Stomach (tissue), 19 donors: ENCODE measurements at places on chromosomes 3 and 15. TPM values are rescaled to one million over a fixed set of nuclear protein-coding genes. Genes with fewer than 3 reads are reported as not detected.
A peak's percentile ranks its signal among the peaks of the same experiment; 100 is the strongest.

- no peak overlapping the region for H3K27ac ChIP-seq
- no peak overlapping the region for H3K4me3 ChIP-seq
- no peaks in the 10 kb centered on the region for H3K27me3 ChIP-seq
- H3K4me1 ChIP-seq = no peaks in the 10 kb centered on the region
- H3K36me3 ChIP-seq = no peaks in the 10 kb centered on the region
Observed at GRCh38 chr3:142931222-142931621, 32.3 kb downstream of the PAQR9 start.

ASB7 gene
- 13.6 TPM for total RNA-seq

DNA sequence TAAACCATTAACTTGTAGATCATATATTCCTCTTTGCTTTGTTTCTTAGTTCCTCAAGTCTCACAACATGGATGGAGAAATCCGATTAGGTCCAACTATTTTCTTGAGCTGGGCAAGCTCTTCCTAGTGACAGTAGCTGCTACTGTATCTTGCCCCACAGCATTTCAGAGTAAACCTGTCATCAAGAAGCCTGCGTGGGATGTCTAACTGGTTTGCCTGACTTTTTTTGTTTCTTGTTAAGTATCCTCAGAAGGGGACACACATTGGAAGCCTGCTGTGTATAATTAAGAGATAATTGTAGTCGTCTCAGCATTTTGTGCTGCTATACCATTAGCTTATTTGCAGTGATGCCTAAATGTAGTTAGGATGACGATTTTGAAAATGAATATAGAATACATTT, 29.3 kb upstream of the STT3B start:
- no peak overlapping the region for H3K27ac ChIP-seq
- H3K27me3 ChIP-seq = no peaks in the 10 kb centered on the region
- H3K4me1 ChIP-seq = no peaks in the 10 kb centered on the region
- H3K4me3 ChIP-seq = no peak overlapping the region
- no peak for DNase-seq
- no peaks in the 10 kb centered on the region for H3K36me3 ChIP-seq

ITPKA gene
- total RNA-seq = 29.9 TPM

DNA sequence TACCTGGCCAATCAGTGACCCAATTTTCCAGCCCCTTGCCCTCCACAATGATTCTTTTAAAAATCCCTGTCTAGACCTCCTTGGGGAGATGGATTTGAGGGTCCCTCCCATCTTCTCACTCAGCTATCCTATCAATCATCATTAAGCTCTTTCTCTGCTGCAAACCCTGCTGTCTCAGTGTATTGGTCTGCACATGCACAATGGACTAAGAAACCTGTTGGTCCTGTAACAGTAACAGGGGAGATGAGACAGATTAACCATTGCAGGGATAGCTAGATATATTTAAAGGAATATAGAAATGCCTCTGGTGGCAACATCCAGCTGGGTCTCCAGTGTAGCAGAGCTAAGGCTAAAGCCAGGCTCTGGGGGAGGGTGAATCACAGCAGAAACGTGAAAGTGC, 74.6 kb upstream of the CHRNA7 start:
- no peaks in the 10 kb centered on the region for H3K36me3 ChIP-seq
- no peak for DNase-seq
- H3K4me1 ChIP-seq = no peaks in the 10 kb centered on the region
- H3K27me3 ChIP-seq = no peaks in the 10 kb centered on the region

DNA sequence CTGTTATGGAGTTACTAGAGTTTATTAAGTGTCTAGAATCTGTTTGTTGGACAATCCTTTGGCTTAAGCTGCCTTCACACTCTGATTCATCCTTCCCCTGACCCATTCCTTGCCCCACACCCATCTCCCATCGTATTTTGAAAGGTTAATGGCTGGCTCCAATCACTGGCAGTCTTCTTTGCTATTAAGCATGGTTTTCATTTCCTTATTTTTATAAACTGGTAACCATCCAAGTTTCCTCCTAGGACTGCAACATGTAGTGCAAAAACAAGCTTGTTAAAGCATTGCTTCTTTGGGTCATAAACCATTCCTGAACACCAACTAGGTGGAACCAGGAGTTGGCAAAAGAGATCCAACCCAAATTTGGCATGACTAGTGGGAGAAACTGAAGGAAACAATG, 148.4 kb downstream of the DTWD1 start:
- no peak overlapping the region for H3K4me3 ChIP-seq
- no peak for DNase-seq
- no peaks in the 10 kb centered on the region for H3K4me1 ChIP-seq
- no peaks in the 10 kb centered on the region for H3K36me3 ChIP-seq
- no peaks in the 10 kb centered on the region for H3K27me3 ChIP-seq

GRCh38 chr3:71672340-71672739, 52.9 kb downstream of the EIF4E3 start:
- DNase-seq = no peak
- H3K4me1 ChIP-seq = peaks cover 7% of the 10 kb centered on the region
- no peaks in the 10 kb centered on the region for H3K27me3 ChIP-seq
- H3K4me3 ChIP-seq = no peak overlapping the region
- no peak overlapping the region for H3K27ac ChIP-seq
- no peaks in the 10 kb centered on the region for H3K36me3 ChIP-seq

- H3K36me3 ChIP-seq = no peaks in the 10 kb centered on the region
- no peaks in the 10 kb centered on the region for H3K27me3 ChIP-seq
- H3K27ac ChIP-seq = no peak overlapping the region
Observed at GRCh38 chr15:72801590-72802325, 18.2 kb upstream of the ADPGK start.

GRCh38 chr3:16102905-16103364, 71.5 kb upstream of the GALNT15 start:
- H3K36me3 ChIP-seq = no peaks in the 10 kb centered on the region
- no peaks in the 10 kb centered on the region for H3K4me1 ChIP-seq
- DNase-seq = no peak
- H3K27me3 ChIP-seq = no peaks in the 10 kb centered on the region
- peak overlapping the region; percentile 59 for H3K27ac ChIP-seq

DNA sequence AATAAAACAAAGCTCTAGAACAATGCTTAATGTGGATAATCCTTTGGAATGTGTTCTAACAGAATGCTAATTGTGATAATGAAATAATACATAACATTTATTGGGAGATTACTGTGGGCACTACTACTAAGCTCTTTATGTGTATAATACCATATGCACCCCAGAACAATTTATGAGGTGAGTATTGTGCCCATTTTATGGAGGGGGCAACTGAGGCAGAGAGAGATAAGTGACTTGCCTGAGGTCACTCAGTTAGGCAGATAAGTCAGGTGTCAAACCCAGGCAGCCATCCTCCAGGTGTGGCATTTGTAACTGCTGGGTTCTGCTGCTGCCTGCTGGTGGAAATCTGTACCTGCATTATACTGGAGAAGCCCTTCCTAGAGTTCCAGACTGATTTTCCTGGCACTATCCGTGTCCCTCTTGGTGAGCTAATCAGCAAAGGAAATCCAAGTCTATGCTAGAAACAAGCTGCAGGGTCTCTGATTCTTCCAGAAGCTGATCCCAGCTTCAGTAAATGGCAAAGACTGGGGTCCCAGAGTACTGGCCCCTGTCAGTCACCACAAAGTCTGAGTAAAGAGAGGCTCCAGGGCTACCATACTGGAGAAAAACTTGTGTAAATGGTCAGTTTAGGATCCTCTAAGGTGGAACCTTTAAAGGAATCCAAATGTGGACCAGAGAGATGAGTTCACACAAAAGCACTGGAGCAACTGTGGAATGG, 22.6 kb upstream of the RBP1 start:
- peaks cover 3% of the 10 kb centered on the region for H3K36me3 ChIP-seq
- DNase-seq = peak; percentile 74
- H3K4me1 ChIP-seq = no peaks in the 10 kb centered on the region
- no peak overlapping the region for H3K4me3 ChIP-seq
- no peak overlapping the region for H3K27ac ChIP-seq

DNA sequence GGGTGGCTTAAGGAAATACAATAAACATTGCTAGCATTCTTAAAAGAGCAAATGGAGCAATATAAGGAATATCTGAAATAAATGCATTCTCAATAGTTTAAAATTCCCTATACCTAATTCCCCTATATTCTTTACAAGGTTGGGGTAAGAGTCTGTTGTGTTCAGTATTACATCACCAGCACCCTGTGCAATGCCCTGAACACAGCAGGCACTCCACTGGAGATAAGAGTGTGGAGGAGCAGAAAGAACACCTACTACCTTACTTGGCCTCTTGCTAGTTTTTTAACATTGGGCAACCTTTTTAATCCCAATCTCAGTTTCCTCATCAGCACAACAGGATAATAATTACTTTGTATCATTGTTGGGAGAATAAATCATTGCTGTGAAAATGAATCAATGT, 140.2 kb upstream of the PLXND1 start:
- no peaks in the 10 kb centered on the region for H3K36me3 ChIP-seq
- DNase-seq = no peak
- no peaks in the 10 kb centered on the region for H3K27me3 ChIP-seq

IMPG2 gene
- total RNA-seq = 2.3 TPM

DNA sequence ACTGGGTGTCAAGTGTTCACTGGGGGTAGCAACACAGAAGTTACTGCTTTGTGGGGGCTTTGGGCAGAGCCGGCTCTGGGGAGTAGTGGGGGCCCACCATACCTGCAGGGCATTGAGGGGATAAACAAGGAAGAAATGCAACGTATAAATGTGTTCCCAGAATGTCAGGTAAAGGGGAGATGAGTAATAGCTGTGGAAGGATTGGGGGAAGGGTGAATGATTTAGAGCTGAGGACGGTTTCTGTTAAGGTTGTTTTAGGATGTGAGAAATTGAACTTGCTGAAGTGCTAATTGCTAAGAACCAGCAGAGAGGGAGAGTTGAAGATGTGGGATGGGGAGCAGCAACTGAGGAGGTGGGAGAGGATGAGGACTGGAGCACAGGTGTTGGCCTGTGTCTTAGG, 10.7 kb downstream of the SCG5 start:
- H3K4me1 ChIP-seq = peaks cover 13% of the 10 kb centered on the region
- H3K4me3 ChIP-seq = no peak overlapping the region

DNA sequence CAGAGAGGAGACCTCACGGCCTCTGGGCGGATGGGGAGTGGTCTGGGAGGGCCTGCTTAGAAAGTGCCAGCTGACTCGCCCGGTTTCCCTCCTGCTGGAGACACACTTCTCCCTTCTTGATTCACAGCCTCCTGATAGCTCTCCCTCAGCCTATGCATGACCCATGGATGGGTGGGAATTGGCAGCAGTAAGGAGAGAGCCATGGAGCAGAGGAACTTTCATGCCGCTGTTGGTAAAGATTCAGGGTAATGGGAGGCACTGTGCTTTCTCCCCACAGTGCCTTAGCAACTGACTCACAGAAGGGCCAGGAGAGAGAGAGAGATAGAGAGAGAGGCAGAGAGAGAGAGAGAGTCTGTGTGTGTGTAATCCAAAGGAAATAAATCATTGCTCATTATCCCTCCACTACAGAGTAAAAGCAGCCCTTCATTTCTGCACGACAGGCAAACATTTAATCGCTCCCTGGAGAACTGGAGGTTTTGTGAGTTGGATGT, 82.8 kb downstream of the SEMA5B start:
- no peaks in the 10 kb centered on the region for H3K36me3 ChIP-seq
- H3K27ac ChIP-seq = no peak overlapping the region
- DNase-seq = peak; percentile 47
- no peaks in the 10 kb centered on the region for H3K27me3 ChIP-seq

- peak; percentile 43 for DNase-seq
- peak overlapping the region; percentile 98 for H3K4me3 ChIP-seq
- peak overlapping the region; percentile 98 for H3K27ac ChIP-seq
- peaks cover 14% of the 10 kb centered on the region for H3K4me1 ChIP-seq
- no peaks in the 10 kb centered on the region for H3K27me3 ChIP-seq
Observed at GRCh38 chr3:31531452-31531991, 1.2 kb upstream of the STT3B start.

MRPS25 gene
- total RNA-seq = 14.7 TPM

DNA sequence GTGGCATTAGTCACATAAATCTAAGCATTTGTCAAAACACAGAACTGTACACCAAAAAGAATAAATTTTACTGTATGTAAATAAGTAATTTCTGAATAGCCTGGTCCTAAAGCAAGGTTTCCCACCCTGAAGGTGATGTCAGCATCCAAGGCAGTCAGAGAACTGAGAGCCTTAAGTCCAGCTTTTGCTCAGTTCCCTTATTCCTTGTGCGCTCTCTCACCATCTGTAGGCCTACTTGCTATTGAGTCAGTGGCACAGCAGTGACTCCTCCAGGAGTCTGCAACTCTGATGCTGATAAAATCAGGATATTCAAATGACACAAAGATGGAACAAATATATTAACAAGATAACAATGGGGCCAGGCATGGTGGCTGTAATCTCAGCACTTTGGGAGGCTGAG, 22.3 kb downstream of the VPS39 start:
- H3K36me3 ChIP-seq = peaks cover 100% of the 10 kb centered on the region
- DNase-seq = no peak
- H3K4me1 ChIP-seq = no peaks in the 10 kb centered on the region
- H3K27ac ChIP-seq = no peak overlapping the region

SYNPR gene
- total RNA-seq = not detected

PLOD2 gene
- 57.8 TPM for total RNA-seq

DNA sequence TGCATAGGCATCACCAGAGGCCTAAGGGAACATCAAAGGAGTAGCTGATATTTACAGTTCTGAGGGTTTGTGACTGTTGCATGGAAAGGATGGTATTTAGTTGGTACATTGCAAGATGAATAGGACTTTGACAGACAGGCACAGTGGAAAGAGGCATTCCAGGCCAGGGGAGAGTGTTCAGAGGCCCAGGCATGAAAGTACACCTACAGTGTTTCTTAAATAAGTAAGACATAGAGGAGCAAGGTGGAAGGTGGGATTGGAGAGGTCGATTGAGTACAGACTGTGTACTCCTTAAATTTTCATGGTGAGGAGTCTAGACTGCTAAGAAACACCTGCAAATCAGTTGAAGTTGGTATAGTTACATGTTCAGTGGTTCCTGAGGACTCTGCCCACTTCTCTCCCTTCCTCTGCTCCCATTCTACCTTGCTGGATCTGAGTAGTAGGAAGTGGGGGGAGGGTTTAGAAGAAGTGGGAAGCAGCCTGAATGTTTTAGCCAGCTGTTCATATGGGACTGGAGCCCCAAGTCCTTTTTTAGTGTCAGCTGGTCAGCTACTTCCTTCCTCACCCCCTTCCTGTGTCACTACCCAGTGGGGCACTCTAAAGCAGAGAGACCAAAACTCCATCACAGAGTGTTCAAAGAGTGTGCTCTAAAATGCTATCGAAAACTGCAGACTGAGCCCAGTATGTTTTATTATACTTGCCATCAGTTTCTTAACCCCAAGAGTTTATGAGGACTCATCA, 14.0 kb downstream of the KLHL18 start:
- no peak for DNase-seq

DNA sequence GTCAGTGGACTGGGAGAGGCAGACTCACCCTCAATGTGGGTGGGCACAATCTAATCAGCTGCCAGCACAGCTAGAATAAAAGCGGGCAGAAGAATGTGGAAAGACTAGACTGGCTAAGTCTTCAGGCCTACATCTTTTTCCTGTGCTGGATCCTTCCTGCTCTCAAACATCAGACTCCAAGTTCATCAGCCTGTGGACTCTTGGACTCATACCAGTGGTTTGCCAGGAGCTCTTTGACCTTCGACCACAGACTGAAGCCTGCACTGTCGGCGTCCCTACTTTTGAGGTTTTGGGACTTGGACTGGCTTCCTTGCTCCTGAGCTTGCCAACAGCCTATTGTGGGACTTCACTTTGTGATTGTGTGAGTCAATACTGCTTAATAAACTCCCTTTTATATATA, 68.0 kb downstream of the CNTN3 start:
- H3K27me3 ChIP-seq = no peaks in the 10 kb centered on the region
- DNase-seq = peak; percentile 26
- H3K36me3 ChIP-seq = no peaks in the 10 kb centered on the region
- no peaks in the 10 kb centered on the region for H3K4me1 ChIP-seq

- no peaks in the 10 kb centered on the region for H3K27me3 ChIP-seq
- H3K27ac ChIP-seq = no peak overlapping the region
- H3K4me3 ChIP-seq = no peak overlapping the region
- no peak for DNase-seq
- no peaks in the 10 kb centered on the region for H3K36me3 ChIP-seq
Observed at GRCh38 chr3:102016417-102016816, 167.1 kb downstream of the NFKBIZ start.
